ENCODE measurements at places on chromosomes 11 and 22.

- no peak for DNase-seq
Measured at GRCh38 chr22:23098230-23098705, 27.9 kb downstream of the GNAZ start.

DNA sequence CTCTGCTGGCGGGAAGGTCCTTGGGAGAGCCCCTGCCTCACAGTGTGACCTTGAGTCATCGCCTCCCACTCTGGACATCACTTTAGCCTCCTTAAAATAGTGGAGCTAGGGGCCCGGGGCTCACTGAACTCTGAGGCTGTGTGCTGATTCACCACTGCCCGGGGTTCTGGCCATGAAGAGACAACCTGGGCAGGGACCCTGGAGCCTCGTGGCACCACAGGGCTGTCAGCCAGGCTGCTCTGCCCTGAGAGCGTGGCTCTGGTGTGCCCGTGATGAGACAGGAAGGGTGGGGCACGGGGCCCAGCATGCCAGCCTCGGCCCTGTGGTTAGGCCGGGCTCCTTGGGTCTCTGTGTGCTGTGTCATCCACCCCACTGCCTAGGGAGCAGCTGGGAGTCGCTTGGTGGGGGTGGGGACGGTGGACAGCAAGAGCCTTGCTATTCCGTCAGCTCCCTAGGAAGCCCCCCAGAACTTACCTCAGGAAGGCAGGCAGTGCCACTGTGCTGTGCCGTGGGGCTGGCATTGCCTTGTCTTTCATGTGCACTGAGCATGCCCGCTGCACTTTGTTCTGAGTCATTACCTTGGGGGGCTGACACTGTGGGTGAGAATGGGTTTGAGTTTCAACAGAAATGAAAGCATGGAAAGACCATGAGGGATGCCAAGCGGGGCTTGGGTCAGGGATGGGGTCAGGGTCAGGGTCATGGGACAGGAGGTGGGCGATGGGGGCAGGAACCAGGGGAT lies 31.7 kb downstream of the TPCN2 start:
- DNase-seq, result no peak

GRCh38 chr11:77065878-77066228 lies 918 bp upstream of the CAPN5 start:
- no peak for DNase-seq

GRCh38 chr11:2531277-2531986 lies 86.6 kb downstream of the KCNQ1 start:
- peak; percentile 92 for DNase-seq

DNA sequence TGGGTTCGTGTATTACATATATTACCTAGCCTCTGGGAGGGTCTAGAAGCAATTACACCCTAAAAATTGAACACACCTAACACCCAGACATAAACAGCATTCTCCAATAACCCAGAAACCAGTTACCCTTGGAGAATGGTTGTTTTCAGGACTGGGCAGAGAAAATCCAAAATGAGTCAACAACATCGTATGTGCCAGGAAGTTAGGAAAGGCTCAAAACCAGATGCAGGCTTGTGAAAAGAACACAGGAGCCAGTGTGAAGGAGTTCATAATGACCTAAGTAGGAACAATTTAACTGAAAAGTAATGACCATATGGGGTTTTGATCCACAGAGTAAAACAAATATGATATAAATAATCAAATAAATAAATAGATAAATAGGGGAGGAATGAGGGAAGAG lies 5.1 kb upstream of the CLPB start:
- DNase-seq, result no peak

- DNase-seq, result no peak
Measured at GRCh38 chr11:100887659-100888058, 200.6 kb downstream of the ARHGAP42 start.

DNA sequence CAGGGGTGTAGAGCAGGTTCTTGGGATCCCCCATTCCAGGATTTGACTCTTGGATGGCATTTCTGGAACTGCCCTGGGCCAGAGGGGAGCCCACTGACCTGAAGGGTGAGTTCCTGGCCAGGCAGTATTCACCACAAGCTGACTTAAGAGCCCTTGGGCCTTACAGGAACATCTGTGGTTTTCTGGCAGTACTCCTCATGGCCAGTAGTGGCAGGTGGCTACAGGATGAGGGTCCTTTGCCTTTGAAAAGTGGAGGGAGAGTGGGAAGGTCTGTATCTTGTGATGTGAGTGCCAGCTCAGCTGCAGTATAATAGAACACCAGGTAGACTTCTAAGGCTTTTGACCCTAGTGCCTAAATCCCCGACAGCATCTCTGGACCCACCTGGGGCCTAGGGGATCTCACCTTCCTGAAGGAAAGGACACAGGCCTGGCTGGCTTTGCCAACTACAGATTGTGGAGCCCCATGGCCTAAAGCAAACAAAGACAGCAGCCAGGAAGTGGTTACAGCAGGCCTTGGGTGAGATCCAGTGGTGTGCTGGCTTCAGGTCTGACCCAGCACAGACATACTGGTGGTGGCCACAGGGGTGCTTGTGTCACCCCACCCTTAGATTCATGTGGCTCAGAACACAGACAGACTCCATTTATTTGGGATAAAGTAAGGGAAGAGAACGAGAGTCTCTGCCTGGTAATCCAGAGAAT lies 9.0 kb downstream of the OR51S1 start:
- DNase-seq, result no peak

DNA sequence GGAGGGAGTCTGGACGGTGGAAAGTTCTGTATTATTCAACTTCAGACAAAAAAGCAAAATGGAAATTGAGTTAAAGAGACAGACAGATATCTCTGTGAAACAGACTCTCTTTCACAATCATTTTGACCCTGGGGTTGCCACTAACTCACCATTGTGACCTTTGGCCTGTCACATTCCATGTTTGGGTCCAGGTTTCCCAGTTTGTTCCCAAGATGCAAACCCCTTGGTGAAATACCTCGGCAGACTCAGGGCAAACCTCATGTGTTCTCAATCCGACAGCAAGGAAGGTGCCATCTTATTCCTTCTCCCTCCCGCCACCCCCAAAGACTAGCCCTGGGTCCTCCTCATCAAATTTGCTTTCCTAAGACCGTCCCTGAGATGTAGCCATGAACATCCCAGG lies 41.8 kb downstream of the GALNT18 start:
- no peak for DNase-seq

DNA sequence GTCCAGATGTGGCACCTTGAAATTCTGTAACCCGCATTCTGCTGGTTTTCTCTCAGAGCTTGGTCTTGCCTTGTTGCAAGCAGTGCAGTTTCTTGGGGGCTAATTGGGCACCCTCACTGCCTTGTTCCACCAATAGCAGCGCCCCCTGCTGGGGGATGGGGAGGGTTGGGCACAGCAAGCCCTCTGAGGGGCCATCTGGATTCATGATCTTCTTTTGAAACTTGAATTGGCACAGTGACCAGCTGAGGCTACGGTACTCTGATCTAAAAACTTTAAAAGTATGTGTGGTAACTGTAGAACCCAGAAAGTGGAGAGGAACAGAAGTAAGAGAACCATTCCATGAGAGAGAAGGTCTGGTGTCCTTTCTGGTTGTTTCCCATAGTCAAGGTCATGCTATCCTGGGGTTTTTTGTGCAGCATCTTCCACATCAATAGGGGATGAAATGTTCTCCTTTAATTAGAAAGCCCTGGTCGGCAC lies 64.2 kb downstream of the MED15 start:
- DNase-seq, result peak; percentile 87
